ENCODE measurements at places on chromosomes 1 and 21.

- H3K27ac ChIP-seq: no peak overlapping the region
- H3K36me3 ChIP-seq: no peaks in the 10 kb centered on the region
- DNase-seq: no peak
Measured at GRCh38 chr1:178688244-178688643, 36.8 kb upstream of the RALGPS2 start.

DNA sequence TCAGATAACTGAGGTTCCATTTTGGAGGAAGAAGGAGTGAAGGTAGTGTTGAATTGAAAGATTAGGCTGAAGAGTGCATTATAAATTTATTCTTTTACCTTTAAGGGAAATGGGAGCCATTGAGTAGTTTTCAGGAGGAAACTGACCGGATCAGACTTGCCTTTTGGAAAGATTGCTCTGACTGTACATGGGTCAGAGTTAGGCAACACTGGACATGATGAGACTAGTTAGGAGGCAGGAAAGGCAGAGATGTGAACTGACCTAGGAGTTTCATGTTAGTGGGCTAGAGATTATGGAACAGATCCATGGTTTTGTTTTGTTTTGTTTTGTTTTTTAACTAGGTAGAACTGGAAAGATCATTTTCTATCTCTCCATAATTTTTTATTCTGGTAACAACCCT, 78.2 kb downstream of the SNX7 start:
- H3K4me3 ChIP-seq: no peak overlapping the region
- DNase-seq: no peak
- no peaks in the 10 kb centered on the region for H3K4me1 ChIP-seq
- H3K27ac ChIP-seq: no peak overlapping the region
- H3K27me3 ChIP-seq: no peaks in the 10 kb centered on the region

- no peaks in the 10 kb centered on the region for H3K27me3 ChIP-seq
- no peaks in the 10 kb centered on the region for H3K36me3 ChIP-seq
- no peak overlapping the region for H3K4me3 ChIP-seq
- H3K4me1 ChIP-seq: no peaks in the 10 kb centered on the region
- no peak for DNase-seq
- no peak overlapping the region for H3K27ac ChIP-seq
Measured at GRCh38 chr1:22444856-22445255, 6.8 kb upstream of the ZBTB40 start.

GRCh38 chr1:41571041-41571440, 86.6 kb upstream of the EDN2 start:
- H3K4me3 ChIP-seq: no peak overlapping the region
- peaks cover 14% of the 10 kb centered on the region for H3K4me1 ChIP-seq
- no peak overlapping the region for H3K27ac ChIP-seq
- H3K36me3 ChIP-seq: no peaks in the 10 kb centered on the region
- no peaks in the 10 kb centered on the region for H3K27me3 ChIP-seq
- no peak for DNase-seq

GRCh38 chr1:99811747-99812146, 38.4 kb upstream of the AGL start:
- H3K4me3 ChIP-seq: no peak overlapping the region
- H3K36me3 ChIP-seq: no peaks in the 10 kb centered on the region

- DNase-seq: no peak
- no peaks in the 10 kb centered on the region for H3K27me3 ChIP-seq
- H3K4me1 ChIP-seq: no peaks in the 10 kb centered on the region
Measured at GRCh38 chr1:5594056-5594956, 397.9 kb downstream of the NPHP4 start.

- H3K4me1 ChIP-seq: peaks cover 21% of the 10 kb centered on the region
- peaks cover 4% of the 10 kb centered on the region for H3K27me3 ChIP-seq
- H3K4me3 ChIP-seq: 0 out of 2 replicates have a peak overlapping the region, but pooled peaks have one; percentile 3
- no peaks in the 10 kb centered on the region for H3K36me3 ChIP-seq
- H3K27ac ChIP-seq: no peak overlapping the region
Measured at GRCh38 chr1:109395602-109396512, 1.9 kb downstream of the SORT1 start.

GRCh38 chr1:36516372-36517010, 33.8 kb upstream of the CSF3R start:
- DNase-seq: no peak
- no peaks in the 10 kb centered on the region for H3K4me1 ChIP-seq
- no peak overlapping the region for H3K27ac ChIP-seq
- no peak overlapping the region for H3K4me3 ChIP-seq
- H3K36me3 ChIP-seq: no peaks in the 10 kb centered on the region

DNA sequence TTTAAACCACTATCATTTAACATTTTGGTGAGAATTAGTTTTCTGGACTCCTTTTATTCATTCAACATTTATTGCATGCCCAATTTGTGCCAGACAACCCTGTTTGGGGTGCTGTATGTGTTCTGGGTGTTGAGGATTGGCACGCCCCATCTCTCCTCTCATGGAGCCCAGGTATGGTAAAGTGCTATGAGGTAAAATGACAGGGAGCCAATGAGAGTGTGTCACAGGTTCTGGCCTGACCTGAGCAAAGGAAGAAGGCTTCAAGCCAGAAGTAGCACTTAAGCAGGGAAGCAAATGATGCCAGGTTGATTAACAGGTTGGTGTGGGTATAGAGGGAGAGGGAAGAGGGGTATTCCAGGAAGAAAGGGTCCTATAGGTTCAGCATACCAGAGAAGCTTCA, 21.1 kb upstream of the SLC22A15 start:
- H3K27me3 ChIP-seq: no peaks in the 10 kb centered on the region
- no peak for DNase-seq
- H3K36me3 ChIP-seq: no peaks in the 10 kb centered on the region
- no peaks in the 10 kb centered on the region for H3K4me1 ChIP-seq
- H3K27ac ChIP-seq: no peak overlapping the region
- H3K4me3 ChIP-seq: no peak overlapping the region

- no peak overlapping the region for H3K4me3 ChIP-seq
- no peaks in the 10 kb centered on the region for H3K4me1 ChIP-seq
- no peak overlapping the region for H3K27ac ChIP-seq
- no peaks in the 10 kb centered on the region for H3K27me3 ChIP-seq
Measured at GRCh38 chr1:228937851-228938536, 202.7 kb downstream of the RHOU start.

- H3K36me3 ChIP-seq: no peaks in the 10 kb centered on the region
- H3K27me3 ChIP-seq: no peaks in the 10 kb centered on the region
- H3K27ac ChIP-seq: no peak overlapping the region
Measured at GRCh38 chr21:43318841-43319781, 107.8 kb downstream of the SIK1 start.

- no peak for DNase-seq
- H3K4me1 ChIP-seq: peaks cover 8% of the 10 kb centered on the region
- no peaks in the 10 kb centered on the region for H3K36me3 ChIP-seq
- H3K27me3 ChIP-seq: peaks cover 9% of the 10 kb centered on the region
- peak overlapping the region; percentile 68 for H3K27ac ChIP-seq
- peak overlapping the region; percentile 72 for H3K4me3 ChIP-seq
Measured at GRCh38 chr21:34887725-34888568, 161.2 kb downstream of the RUNX1 start.

- no peaks in the 10 kb centered on the region for H3K36me3 ChIP-seq
- H3K27me3 ChIP-seq: no peaks in the 10 kb centered on the region
- no peak overlapping the region for H3K4me3 ChIP-seq
- no peaks in the 10 kb centered on the region for H3K4me1 ChIP-seq
- no peak for DNase-seq
Measured at GRCh38 chr1:38334930-38335592, 288.5 kb upstream of the POU3F1 start.

DNA sequence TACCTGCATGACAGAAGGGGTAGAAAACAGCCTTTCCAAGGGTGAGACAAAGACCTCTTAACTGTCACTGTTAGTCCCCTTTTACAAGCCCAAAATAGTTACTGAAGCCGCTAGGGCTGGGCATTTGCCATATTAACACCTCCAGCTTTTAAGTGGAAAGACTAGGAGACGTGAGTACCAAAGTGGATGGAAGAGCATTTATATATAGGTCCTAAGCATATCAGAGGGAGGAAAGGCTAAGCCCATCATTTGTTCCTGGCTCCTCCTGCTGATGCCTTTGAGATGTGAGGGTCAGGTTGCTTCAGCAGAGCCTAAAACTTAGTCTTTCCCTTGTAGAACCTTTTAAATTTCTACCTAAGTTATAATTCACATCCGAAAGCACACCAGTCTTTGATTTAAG, 25.7 kb upstream of the APOBEC4 start:
- H3K27ac ChIP-seq: no peak overlapping the region
- no peaks in the 10 kb centered on the region for H3K36me3 ChIP-seq
- H3K4me3 ChIP-seq: no peak overlapping the region
- no peak for DNase-seq
- H3K4me1 ChIP-seq: no peaks in the 10 kb centered on the region

DNA sequence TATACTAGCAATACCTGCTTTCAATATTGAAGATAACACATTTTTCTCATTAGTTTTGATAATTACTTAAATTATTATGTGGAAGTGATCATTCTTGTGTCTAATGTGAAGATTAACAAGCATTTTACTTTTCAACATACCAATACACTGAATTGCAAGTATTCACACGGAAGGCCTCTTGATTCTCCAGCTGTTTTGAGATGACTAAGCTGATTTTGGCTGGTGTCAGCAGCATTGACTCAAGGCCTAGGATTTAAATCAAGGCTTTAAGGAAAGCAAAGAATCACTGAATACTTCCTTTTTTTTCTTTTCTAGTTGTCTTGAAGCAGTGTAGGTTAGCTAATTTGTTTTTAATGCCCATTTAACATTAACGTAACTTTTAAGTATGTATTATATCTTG, 373.7 kb downstream of the SRGAP2C start:
- H3K27me3 ChIP-seq: no peaks in the 10 kb centered on the region
- H3K36me3 ChIP-seq: no peaks in the 10 kb centered on the region
- DNase-seq: no peak
- no peak overlapping the region for H3K27ac ChIP-seq

GRCh38 chr1:165495858-165496205, 48.0 kb upstream of the LRRC52 start:
- no peaks in the 10 kb centered on the region for H3K36me3 ChIP-seq
- H3K27ac ChIP-seq: no peak overlapping the region
- no peaks in the 10 kb centered on the region for H3K27me3 ChIP-seq
- DNase-seq: no peak

DNA sequence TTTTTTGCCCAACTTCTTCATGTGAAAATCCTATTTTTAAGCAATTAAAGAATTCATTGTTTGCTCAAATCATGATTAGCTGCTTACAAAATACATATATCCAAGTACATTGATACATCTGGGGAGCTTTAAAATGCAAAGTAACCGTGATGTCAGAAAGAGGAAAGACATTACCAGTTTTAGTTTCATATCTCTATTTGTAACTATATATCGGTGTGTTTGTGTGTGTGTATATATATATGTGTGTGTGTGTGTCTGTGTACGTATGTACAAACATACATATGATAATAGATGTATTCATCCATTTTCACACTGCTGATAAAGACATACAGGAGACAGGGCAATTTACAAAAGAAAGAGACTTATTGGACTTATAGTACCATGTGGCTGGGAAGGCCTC, 310.1 kb downstream of the DPYD start:
- no peak overlapping the region for H3K4me3 ChIP-seq
- no peak for DNase-seq
- no peaks in the 10 kb centered on the region for H3K27me3 ChIP-seq
- H3K4me1 ChIP-seq: no peaks in the 10 kb centered on the region
- no peaks in the 10 kb centered on the region for H3K36me3 ChIP-seq

- H3K4me1 ChIP-seq: no peaks in the 10 kb centered on the region
- H3K36me3 ChIP-seq: no peaks in the 10 kb centered on the region
- DNase-seq: no peak
- peaks cover 3% of the 10 kb centered on the region for H3K27me3 ChIP-seq
Measured at GRCh38 chr1:172955161-172955815, 95.5 kb downstream of the TNFSF18 start.

- no peaks in the 10 kb centered on the region for H3K36me3 ChIP-seq
- H3K27ac ChIP-seq: peak overlapping the region; percentile 79
- DNase-seq: no peak
- no peak overlapping the region for H3K4me3 ChIP-seq
- peaks cover 27% of the 10 kb centered on the region for H3K4me1 ChIP-seq
Measured at GRCh38 chr1:8284127-8284526, 33.8 kb upstream of the SLC45A1 start.

- H3K4me1 ChIP-seq: no peaks in the 10 kb centered on the region
- no peak overlapping the region for H3K27ac ChIP-seq
- no peak for DNase-seq
Measured at GRCh38 chr1:162111572-162111971, 42.1 kb downstream of the NOS1AP start.

GRCh38 chr1:230861970-230862595, 6.2 kb downstream of the C1orf198 start:
- H3K27me3 ChIP-seq: no peaks in the 10 kb centered on the region
- H3K36me3 ChIP-seq: no peaks in the 10 kb centered on the region
- DNase-seq: no peak
- no peak overlapping the region for H3K27ac ChIP-seq
- no peaks in the 10 kb centered on the region for H3K4me1 ChIP-seq

- H3K4me3 ChIP-seq: no peak overlapping the region
- H3K36me3 ChIP-seq: no peaks in the 10 kb centered on the region
- H3K27me3 ChIP-seq: no peaks in the 10 kb centered on the region
- no peaks in the 10 kb centered on the region for H3K4me1 ChIP-seq
Measured at GRCh38 chr1:29672416-29673227, 436.3 kb downstream of the PTPRU start.

DNA sequence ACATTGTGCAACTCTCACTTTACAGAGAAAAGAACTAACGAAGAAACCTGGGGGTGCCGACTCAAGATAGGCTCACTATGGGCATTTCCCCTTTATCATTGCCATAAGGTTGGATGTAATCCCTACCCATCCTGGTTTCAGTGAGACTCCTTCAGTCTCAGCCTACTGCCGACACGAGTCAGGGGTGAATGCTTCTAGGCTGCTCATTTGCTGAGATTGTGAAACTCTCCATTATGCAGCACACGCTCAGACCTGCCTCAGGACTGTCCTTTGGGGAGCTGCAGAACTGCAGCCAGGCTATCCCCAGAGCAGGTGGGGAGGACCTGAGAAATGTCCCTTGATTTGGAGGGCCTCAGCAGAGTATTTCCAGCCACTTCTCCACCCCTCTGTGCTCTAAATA, 22.2 kb downstream of the TSHB start:
- no peaks in the 10 kb centered on the region for H3K36me3 ChIP-seq
- H3K4me1 ChIP-seq: no peaks in the 10 kb centered on the region
- no peak for DNase-seq
- no peak overlapping the region for H3K4me3 ChIP-seq

DNA sequence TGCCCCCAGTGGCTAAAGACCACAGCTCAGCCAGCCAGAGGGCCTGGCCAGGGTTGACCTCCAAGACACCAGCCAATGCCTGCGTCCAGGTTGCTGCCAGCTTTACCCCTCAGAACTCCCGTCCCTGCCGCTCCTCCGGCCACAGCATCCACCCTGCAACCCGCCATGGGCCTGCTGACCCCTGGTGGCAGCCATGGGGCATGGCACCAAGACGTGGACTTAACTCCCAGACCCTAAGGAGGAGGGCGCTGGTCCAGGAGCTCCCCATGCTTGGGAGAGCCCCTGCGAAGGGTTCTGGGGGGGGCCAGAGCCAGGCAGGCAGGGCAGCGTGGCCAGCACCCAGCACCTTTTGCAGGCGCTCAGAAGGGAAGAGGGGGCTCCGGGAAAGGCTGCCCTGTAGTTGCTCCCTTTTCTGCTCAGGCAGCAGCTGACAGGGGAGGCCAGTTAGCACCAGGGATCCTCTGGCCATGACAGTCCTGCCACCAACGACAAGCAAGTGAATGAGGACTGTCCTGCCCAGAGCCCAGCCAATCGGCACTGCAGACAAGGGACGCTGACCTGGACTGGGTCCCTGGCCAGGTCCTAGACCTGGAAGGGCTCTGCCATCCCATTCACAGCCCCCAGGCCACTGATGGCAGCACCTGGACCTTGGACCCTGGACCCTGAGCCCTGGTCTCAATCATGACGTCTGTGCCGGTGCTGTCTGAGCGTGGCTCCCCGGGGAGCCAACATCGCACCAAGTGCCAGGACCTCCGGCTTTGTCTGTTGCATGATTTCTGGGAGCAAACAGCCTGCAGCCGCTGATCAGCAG, 246.2 kb downstream of the NPHP4 start:
- no peaks in the 10 kb centered on the region for H3K4me1 ChIP-seq
- H3K4me3 ChIP-seq: no peak overlapping the region
- H3K36me3 ChIP-seq: no peaks in the 10 kb centered on the region
- H3K27me3 ChIP-seq: no peaks in the 10 kb centered on the region
- H3K27ac ChIP-seq: no peak overlapping the region

Data from GM12878 (cell line).